ENCODE measurements at places on chromosomes 7 and 10. TPM values are rescaled to one million over a fixed set of nuclear protein-coding genes. Genes with fewer than 3 reads are reported as not detected.

FOXI2 gene
- 0.07 TPM for total RNA-seq

IQUB gene
- 0.61 TPM for total RNA-seq

LIPN gene
- total RNA-seq = not detected

VIPR2 gene
- total RNA-seq = 16.0 TPM

- DNase-seq = peak; percentile 23
- peak overlapping the region; percentile 18 for H3K27ac ChIP-seq
- peaks cover 32% of the 10 kb centered on the region for H3K4me1 ChIP-seq
- H3K4me3 ChIP-seq = no peak overlapping the region
- no peaks in the 10 kb centered on the region for H3K27me3 ChIP-seq
- no peaks in the 10 kb centered on the region for H3K36me3 ChIP-seq
These were observed 12.6 kb downstream of the GTF2IRD1 start for GRCh38 chr7:74466196-74466813.

DNA sequence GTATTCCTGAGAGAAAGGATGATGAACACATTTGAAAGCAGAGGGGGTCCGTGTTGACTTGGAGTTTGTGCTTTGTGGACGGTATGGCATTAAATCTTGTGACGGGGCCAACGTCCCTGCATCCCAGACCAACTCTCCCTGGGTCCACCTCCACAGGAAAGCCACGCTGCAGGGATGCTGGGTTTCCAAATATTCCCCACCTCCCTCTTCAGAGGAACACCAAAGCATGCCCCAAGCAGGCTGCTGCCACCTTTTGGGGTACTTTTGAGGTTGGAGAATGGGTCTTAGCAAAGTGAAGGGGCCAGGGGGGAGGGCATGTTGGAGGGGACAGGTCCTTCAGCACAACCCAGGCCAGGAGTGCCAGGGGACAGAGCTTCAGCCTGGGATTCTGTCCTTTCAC lies 504.4 kb downstream of the TCERG1L start:
- no peak for DNase-seq
- no peaks in the 10 kb centered on the region for H3K27me3 ChIP-seq
- H3K4me1 ChIP-seq = no peaks in the 10 kb centered on the region
- no peak overlapping the region for H3K4me3 ChIP-seq

DNA sequence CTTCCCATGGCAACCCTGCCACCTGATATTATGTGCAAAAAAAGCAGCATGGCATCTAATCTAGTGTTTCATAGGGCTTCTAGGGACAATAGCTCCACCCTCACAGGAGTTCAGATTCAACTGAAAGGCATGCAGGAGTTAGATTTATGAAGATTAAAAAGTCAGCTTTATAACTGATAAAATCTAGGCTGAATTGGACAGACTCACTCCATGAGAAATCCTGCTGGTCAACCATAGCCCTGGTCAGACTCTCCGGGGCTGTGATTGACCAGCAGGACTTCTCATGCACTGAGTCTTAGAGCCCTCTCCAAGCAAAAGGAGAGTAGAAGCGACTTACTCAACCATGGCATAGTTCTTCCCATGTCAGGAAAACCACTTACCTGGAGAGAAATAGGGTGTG lies 345.4 kb downstream of the NEBL start:
- no peaks in the 10 kb centered on the region for H3K36me3 ChIP-seq
- no peak for DNase-seq
- no peak overlapping the region for H3K4me3 ChIP-seq
- no peak overlapping the region for H3K27ac ChIP-seq
- H3K27me3 ChIP-seq = no peaks in the 10 kb centered on the region
- H3K4me1 ChIP-seq = no peaks in the 10 kb centered on the region
